ENCODE measurements at places on chromosomes 12 and 14.

- no peak for DNase-seq
These were observed 1.6 kb downstream of the TMEM260 start for GRCh38 chr14:56581041-56581727.

- DNase-seq = peak; percentile 39
These were observed 57.2 kb upstream of the RIN3 start for GRCh38 chr14:92456215-92457015.

DNA sequence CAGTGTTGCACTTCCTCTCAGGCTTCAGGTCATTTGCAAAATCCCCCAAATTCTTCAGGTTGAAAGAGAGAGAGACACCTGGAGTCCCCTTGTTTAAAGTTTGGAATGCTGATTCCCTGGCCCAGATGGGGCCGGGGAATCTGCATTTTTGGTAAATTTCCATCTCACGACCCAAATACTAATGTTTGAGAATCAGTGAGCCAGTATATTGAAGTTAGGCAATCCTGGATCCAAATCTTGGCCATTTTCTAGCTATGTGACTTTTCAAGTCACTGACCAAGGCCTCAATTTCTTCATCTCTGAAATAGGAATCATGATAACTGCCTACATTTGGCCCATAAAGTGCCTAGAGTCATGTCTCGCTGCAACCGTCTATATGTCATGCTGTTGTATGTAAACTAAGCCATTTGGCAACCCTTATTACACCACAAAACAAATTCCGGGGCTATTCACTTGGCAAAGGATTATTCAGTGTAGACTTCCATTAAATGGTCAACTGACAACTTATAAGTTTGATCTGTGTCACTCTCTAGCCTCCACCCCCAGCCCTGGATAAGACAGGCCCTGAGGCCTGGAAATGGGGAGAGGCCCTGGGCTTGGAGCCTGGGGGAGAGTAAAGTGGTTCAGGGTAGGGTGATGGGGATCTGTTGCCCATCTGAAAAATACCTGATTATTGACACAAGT lies 3.7 kb upstream of the ZFP36L1 start:
- DNase-seq = no peak

- DNase-seq = no peak
These were observed 81.9 kb upstream of the CCND2 start for GRCh38 chr12:4191642-4192041.
